ENCODE measurements at places on chromosomes 5 and 9. TPM values are rescaled to one million over a fixed set of nuclear protein-coding genes. Genes with fewer than 3 reads are reported as not detected.

The FOXI1 gene
- not detected for total RNA-seq

The ENTPD2 gene
- total RNA-seq, result 1.4 TPM

The LHX3 gene
- not detected for total RNA-seq

The KLHL3 gene
- total RNA-seq, result 1.6 TPM

The BARX1 gene
- total RNA-seq, result not detected

The BRINP1 gene
- total RNA-seq, result not detected

The TAF11L4 gene
- not detected for total RNA-seq

The GMCL2 gene
- total RNA-seq, result not detected

The RNF183 gene
- total RNA-seq, result 0.21 TPM

The PRUNE2 gene
- 0.07 TPM for total RNA-seq

The MLLT3 gene
- total RNA-seq, result 23.3 TPM

The ANKDD1B gene
- total RNA-seq, result not detected

The LRRC19 gene
- not detected for total RNA-seq

The CNOT6 gene
- total RNA-seq, result 12.3 TPM

The PCDHGB6 gene
- total RNA-seq, result 1.1 TPM

The NTNG2 gene
- 0.07 TPM for total RNA-seq

The FBXL17 gene
- 5.2 TPM for total RNA-seq

The ST8SIA4 gene
- 0.05 TPM for total RNA-seq

The SH3RF2 gene
- total RNA-seq, result 19.2 TPM

The IL4 gene
- not detected for total RNA-seq

The EIF4E1B gene
- total RNA-seq, result not detected

The DOLK gene
- 25.6 TPM for total RNA-seq

The PFN3 gene
- not detected for total RNA-seq

The NUTM2G gene
- total RNA-seq, result not detected

The F12 gene
- 14.4 TPM for total RNA-seq

The RBM18 gene
- total RNA-seq, result 5.5 TPM

The ACTBL2 gene
- total RNA-seq, result 0.35 TPM

The CA9 gene
- 39.5 TPM for total RNA-seq

The SHISAL2B gene
- not detected for total RNA-seq

The SV2C gene
- 0.14 TPM for total RNA-seq

The ATOSB gene
- total RNA-seq, result 31.8 TPM

The MEIKIN gene
- total RNA-seq, result not detected

The INSL4 gene
- total RNA-seq, result 1.0 TPM

The PHF24 gene
- total RNA-seq, result under 0.01 TPM

The SLC6A18 gene
- not detected for total RNA-seq

The MVB12B gene
- 2.8 TPM for total RNA-seq

The GARIN3 gene
- total RNA-seq, result not detected

The FKBP15 gene
- total RNA-seq, result 17.1 TPM

The CHMP5 gene
- 92.7 TPM for total RNA-seq

The STRBP gene
- 7.8 TPM for total RNA-seq

The TUT7 gene
- total RNA-seq, result 23.3 TPM

The C5orf47 gene
- not detected for total RNA-seq

The CATSPER3 gene
- total RNA-seq, result not detected

The FRRS1L gene
- total RNA-seq, result 0.07 TPM

The SLC12A2 gene
- total RNA-seq, result 13.9 TPM

The TRMT10B gene
- total RNA-seq, result 1.6 TPM

The GHR gene
- 0.42 TPM for total RNA-seq

The TPPP gene
- 1.7 TPM for total RNA-seq

The SQSTM1 gene
- total RNA-seq, result 113 TPM

The GDA gene
- 0.33 TPM for total RNA-seq

The ABLIM3 gene
- 7.6 TPM for total RNA-seq

The CXCL14 gene
- 8.5 TPM for total RNA-seq

The TRPM3 gene
- not detected for total RNA-seq

The FAM221B gene
- total RNA-seq, result not detected

The DMRT2 gene
- total RNA-seq, result 4.0 TPM

The LCN9 gene
- total RNA-seq, result not detected

The PTBP3 gene
- total RNA-seq, result 233 TPM

The PCDHGA12 gene
- 4.7 TPM for total RNA-seq

Data from airway epithelial cell (primary cell).